Activated CD4-positive, alpha-beta T cell treated with anti-CD3 and anti-CD28 coated beads for 36 hours (primary cell): ENCODE measurements at places on chromosomes 16 and 17. TPM values are rescaled to one million over a fixed set of nuclear protein-coding genes. Genes with fewer than 3 reads are reported as not detected.

The CA10 gene
- not detected for total RNA-seq

The CSH1 gene
- total RNA-seq, result not detected

DNA sequence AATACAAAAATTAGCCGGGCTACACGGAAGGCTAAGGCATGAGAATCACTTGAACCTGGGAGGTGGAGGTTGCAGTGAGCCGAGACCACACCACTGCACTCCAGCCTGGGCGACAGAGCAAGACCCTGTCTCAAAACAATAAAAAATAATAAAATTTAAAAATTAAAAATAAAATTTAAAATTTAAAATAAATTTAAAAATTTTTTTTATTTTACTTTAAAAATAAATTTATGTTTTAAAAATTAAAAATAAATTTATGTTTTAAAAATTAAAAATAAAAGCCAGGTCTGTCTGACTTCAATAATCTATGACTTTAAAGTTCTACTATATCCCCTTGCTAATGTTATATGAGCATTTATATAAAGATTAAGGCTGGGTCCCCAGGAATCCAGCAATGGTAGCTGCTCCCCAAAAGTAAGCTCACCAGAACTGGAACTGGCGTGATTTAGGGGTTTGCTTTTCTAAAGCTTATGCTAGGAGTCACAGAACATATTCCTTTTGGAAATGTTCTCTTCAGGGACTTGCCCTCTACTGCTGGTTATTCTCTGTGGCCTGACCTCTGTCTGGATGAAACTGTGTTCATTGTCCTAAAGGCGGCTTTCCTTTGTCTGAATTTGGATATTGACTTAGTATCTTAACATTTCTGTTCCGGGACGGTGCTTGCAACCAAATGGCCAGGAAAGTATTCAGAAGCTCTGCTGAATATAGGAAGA lies 140.2 kb upstream of the NOL11 start:
- peaks cover 19% of the 10 kb centered on the region for H3K4me1 ChIP-seq
- no peak overlapping the region for H3K4me3 ChIP-seq
- peaks cover 14% of the 10 kb centered on the region for H3K36me3 ChIP-seq
- no peaks in the 10 kb centered on the region for H3K27me3 ChIP-seq
- no peak for DNase-seq

DNA sequence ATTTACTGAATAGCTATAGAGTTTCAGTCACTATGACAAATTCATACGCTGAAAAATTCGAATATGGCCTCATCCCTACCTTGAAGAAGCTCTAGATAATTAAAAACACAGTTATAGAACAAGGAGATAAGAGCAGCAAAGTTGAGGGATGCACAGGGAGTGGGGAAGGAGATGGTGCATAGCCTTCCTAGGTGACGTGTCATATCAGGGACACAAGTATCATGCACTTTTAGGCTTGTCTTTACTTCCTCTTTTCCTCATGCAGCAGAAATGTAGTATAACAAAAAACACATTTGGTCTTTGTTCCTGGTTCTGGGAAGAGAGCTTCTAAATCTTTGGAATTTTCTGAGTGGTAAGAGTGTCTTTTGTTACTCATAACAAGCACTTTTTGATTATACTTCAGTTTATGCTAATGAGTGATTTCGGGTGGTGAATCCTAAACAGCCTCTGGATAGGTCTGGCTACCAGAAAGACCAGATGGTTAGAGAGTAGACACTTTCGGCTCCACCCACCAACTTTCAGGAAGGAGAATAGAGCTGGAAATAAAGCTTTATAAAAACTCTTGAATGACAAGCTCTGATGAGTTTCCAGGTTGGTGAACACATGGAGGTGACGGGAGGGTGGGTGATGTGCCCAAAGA lies 341.4 kb downstream of the UTP18 start:
- H3K27ac ChIP-seq, result no peak overlapping the region
- no peak for DNase-seq
- no peaks in the 10 kb centered on the region for H3K36me3 ChIP-seq
- H3K4me3 ChIP-seq, result no peak overlapping the region
- no peaks in the 10 kb centered on the region for H3K27me3 ChIP-seq

DNA sequence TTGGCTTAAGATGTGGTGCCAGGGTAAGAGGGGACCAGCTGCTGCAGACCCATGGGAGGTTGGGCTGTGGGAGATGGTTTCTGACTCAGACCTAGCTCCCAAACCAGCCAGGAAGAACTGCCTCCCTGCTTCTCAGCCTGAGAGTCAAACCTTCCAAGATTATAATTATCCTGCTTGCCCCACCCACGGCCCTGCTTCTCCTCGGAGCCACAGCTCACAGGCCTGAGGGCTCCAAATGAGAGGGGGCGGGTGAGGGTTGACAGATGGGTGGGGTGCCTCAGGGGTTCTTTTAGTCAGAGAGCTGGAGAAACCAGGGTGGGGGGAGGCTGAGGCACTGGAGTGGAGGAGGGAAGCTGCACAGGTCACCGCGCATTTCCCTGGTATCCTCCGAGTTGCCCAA lies 28.7 kb upstream of the GRIN2A start:
- H3K4me3 ChIP-seq, result no peak overlapping the region
- H3K36me3 ChIP-seq, result no peaks in the 10 kb centered on the region
- no peak for DNase-seq
- no peak overlapping the region for H3K27ac ChIP-seq

GRCh38 chr17:10125531-10126275 lies 72.7 kb downstream of the GAS7 start:
- peaks cover 38% of the 10 kb centered on the region for H3K4me1 ChIP-seq
- no peak for DNase-seq
- H3K27ac ChIP-seq, result no peak overlapping the region
- H3K4me3 ChIP-seq, result no peak overlapping the region
- peaks cover 9% of the 10 kb centered on the region for H3K27me3 ChIP-seq

DNA sequence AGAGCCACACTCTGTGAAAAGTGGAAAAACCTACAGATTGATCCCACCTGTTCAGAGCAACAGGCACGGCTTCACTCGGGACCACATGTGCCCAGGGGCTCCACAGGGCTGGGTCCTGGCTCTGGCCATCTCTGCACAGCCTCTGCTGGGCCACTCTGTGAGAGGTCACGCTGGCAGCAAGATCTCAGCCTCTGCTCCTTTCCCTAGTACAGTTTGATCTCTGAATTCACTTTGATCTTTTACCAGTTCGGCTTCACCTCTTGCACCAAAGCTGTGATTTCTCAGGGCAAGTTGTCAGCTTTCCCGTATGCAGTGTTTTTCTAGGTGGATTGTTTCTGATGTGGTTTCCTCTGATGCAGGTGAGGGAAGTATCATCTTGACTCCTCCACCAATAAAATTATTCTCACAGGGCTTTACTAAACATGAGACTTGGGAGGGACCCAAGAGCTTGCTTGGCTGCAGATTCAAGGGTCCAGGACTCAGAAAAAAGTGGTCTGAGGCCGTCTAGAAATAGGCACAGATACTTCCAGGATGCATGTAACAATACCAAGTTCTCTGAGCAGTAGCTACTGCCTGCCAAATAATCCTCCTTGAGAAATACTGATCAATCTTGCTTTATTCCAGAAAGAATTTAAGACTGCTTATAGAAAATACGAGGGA lies 24.0 kb upstream of the ALDH3A1 start:
- peak; percentile 38 for DNase-seq
- H3K36me3 ChIP-seq, result peaks cover 16% of the 10 kb centered on the region
- peaks cover 70% of the 10 kb centered on the region for H3K4me1 ChIP-seq
- H3K27ac ChIP-seq, result no peak overlapping the region
- H3K4me3 ChIP-seq, result no peak overlapping the region

GRCh38 chr17:68006797-68007196 lies 10.5 kb upstream of the C17orf58 start:
- no peak for DNase-seq
- H3K27ac ChIP-seq, result no peak overlapping the region
- no peaks in the 10 kb centered on the region for H3K27me3 ChIP-seq
- H3K36me3 ChIP-seq, result no peaks in the 10 kb centered on the region

DNA sequence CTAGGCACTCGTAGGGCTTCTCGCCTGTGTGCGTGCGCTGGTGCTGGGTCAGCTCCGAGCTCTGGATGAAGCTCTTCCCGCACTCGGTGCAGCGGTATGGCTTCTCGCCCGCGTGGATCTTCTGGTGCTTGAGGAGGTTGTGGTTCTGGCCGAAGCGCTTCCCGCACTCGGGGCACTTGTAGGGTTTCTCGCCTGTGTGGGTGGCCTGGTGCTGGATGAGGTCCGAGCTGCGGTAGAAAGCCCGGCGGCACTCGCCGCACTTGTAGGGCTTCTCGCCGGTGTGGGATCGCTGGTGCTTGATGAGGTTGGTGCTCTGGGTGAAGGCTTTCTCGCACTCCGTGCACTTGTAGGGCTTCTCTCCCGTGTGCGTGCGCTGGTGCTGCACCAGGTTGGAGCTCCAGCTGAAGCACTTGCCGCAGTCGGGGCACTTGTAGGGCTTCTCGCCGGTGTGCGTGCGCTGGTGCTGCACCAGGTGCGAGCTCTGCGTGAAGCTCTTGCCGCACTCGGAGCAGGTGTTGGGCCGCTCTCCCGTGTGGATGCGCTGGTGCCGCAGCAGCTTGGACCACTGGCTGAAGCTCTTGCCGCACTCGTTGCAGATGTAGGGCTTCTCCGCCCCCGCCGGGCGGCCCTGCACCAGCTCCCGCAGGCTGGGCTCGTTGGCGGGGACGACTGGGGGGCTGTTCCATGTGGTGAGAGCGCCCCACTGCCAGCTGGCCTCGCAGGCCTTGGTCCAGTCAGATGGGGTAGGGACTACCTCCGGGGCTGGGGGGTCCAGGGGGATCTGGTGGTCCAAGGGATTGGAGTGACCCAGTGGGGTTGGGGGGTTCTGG lies 3.5 kb downstream of the ZNF629 start:
- H3K4me3 ChIP-seq, result no peak overlapping the region
- no peak overlapping the region for H3K27ac ChIP-seq
- no peak for DNase-seq
- peaks cover 2% of the 10 kb centered on the region for H3K27me3 ChIP-seq

DNA sequence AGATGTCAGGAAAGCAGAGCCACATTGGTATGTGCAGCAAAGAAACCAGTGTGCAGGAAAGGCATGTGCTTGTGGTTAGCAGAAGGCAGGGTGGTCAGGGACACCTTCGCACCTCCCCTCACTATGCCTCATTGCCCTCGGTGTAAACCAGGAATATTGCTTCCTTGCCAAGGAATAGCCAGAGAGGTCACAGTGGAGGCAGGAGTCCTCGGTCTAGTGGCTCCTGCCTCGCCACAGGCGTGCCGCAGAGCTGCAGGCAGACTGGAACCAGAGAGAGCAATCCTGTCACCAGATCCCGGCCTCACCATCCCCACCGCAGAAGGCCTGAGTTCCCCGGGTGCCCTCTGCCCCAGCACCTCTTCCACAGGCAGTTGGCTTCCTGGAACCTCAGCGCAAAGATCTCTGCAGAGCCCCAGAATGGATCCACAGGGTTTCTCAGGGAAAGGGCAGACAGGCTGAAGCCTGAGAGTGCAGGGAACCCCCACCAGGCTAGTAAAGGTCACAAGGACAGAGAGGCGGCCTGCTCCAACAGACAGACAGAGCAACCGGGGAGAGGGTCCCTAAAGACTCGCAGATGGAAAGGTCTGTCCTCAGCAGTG lies 21.6 kb downstream of the CCDC182 start:
- no peaks in the 10 kb centered on the region for H3K4me1 ChIP-seq
- no peaks in the 10 kb centered on the region for H3K36me3 ChIP-seq
- no peak overlapping the region for H3K27ac ChIP-seq
